Hippocampal formation (tissue), 2 donors: ENCODE measurements at places on chromosomes 6 and 20.

DNA sequence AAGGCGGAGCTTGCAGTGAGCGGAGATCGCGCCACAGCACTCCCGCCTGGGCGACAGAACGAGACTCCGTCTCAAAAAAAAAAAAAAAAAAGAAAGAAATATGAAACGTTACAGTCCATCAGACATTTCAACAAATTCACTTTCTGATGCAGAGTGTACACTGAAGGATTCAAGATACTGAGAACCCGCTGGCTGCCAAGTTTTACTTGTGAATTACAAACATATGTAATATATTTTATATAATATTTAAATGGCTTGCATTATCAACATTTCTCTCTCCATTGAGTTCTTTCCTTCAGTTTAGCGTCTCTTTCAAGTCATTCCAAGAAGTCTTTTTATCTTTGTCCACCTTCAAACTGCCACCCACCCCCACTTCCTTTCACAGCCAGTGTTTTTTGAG is 240.9 kb upstream of the RNF217 start:
- DNase-seq, result no peak

- DNase-seq, result no peak
Observed at GRCh38 chr6:129390900-129391299, 319.1 kb downstream of the ARHGAP18 start.

GRCh38 chr6:89415185-89415584 is 3.1 kb upstream of the RRAGD start:
- no peak for DNase-seq

DNA sequence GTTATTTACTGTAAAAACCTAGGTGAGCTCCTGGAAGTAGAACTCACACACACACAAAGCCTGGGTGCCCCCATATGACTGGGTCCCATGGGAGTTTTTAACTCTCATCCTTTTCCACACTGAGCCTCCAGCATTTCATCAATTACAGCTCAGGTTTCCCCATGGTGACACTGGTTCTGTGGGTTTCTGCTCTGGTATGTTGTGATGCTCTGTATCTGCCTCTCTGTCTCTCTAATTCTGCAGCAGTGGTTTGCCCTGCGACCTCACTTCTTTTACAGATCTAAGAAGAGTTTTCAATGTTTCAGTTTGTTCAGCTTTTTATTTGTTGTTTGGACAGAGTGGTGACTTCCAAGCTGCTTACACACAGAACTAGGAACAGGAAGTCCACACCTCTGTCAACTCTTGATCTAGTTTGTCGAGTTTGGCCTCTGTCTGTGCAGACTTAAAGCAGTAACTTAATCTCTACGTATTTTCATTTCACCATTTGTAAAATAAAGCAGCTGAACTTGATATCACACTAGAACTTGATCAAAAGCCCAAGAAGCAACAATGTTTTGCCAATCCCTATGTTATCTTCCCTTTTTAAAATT is 554.3 kb downstream of the EPHA7 start:
- no peak for DNase-seq

- DNase-seq, result peak; percentile 58
Observed at GRCh38 chr6:44217332-44218143, 812 bp downstream of the MYMX start.

- DNase-seq, result no peak
Observed at GRCh38 chr6:7554533-7555275, 13.2 kb downstream of the DSP start.

DNA sequence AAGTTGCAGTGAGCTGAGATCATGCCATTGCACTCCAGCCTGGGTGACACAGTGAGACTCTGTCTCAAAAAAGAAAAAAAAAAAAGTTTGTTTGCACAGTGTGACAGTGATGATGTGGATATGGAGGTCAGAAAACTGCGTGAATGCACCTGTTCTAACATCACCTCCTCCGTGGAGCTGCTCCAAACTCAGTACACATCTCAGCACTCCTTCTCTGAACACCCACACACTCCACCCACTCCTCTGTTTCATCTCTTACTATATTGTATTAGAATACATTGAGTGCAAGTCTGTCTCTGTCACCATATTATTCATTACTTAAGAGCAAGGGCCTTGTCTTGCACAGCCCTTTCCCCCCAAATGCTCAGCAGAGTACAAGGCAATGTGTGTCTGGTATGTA is 51.5 kb upstream of the ENPP4 start:
- no peak for DNase-seq

DNA sequence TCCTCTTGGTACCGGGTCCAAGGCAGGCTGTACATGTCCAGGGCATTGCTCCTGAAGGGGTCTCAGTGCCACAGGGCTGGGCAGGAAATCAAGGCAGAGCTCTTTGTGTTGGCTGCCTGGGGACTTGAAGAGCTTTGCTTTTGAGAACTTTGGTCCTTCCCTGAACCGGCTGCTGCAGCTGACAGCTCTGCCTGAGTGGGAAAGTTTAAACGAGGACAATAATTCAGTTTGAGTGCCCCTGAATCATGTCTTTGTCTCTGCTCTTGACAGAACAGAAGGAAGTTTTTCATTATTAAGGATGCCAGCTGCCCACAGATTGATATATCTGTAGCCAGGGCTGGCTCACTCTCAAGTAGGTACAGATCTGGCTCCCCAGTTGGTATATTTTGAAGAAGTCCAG is 56.1 kb downstream of the ANKRD6 start:
- DNase-seq, result no peak

DNA sequence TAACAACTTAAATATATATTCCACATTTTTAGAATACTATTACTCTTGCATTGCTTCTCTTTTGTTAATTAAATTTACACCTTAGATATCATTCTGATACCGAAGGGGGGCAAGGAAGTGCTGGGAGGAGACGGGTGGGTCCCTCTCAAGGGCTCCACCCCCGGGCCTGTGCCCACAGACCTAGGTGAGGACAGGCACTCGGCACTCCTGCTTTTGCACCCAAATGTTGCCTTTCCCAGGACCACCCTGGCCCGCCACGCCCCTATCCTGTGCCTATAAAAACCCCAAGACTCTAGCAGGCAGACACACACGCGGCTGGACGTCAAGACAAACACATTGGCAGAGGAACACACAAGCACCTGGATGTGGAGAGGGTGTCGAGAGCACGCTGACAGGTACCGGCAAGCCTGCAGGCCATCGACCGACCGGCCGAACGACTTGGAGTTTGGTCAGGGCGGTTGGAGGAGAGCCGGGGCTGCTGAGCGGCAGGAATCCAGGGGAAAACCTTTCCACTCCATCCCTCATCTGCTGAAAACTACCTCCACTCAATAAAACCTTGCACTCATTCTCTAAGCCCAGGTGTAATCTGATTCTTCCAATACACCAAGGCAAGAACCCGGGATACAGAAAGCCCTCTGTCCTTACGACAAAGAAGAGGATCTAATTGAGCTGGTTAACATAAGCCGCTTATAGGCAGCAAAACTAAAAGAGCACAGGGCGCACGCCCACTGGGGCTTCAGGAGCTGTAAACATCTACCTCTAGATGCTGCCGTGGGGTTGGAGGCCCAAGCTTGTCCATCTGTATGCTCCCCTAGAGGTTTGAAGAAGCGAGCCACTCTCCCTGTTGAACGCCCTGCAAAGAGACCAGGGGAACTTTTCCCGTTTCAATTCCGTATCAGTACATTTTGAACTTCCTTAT is 197.4 kb upstream of the PRSS16 start:
- DNase-seq, result no peak

DNA sequence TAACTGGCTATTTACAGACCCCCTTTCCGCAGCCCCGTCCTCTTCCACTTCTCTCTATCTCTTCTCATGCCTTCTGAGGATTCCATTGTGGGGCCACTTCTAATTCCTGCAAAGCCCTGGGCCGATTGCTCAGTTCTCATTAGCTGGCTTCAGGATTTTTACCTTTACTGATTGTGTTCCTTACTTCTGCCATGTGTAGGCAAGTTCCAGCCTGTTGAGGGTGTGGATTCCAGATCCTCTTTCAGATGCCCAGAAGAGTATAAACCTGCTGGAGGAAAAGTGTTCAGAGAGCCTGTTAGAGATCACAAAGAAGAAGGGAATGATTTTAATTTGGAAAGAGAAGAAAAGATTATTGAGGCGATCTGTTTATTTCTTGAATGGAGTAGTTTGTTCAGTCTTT is 5.4 kb downstream of the DSE start:
- no peak for DNase-seq

- no peak for DNase-seq
Observed at GRCh38 chr6:167806061-167806700, 20.5 kb upstream of the AFDN start.

- DNase-seq, result no peak
Observed at GRCh38 chr20:19932170-19932667, 84.9 kb upstream of the NAA20 start.
